ENCODE measurements at places on chromosomes 4 and X.

DNA sequence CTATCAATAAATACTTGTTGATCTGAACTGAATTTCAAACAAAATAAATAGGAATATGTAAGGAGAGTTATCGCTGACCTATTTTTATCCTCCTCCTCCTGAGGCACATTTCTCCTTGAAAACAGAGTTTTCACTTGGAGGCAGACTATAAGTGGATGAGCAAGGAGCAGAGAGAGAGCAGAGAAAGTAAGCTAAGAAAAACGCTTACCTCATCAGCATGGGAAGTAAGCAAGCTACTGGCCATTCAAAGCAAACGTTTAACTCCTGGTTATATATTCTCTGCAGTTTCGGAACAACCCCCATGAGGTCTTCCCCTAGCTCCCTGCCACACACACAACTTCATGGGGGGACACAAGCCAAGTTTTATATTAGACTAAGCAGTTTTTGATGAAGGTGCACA, 13.2 kb downstream of the ZDHHC9 start:
- no peak for DNase-seq

DNA sequence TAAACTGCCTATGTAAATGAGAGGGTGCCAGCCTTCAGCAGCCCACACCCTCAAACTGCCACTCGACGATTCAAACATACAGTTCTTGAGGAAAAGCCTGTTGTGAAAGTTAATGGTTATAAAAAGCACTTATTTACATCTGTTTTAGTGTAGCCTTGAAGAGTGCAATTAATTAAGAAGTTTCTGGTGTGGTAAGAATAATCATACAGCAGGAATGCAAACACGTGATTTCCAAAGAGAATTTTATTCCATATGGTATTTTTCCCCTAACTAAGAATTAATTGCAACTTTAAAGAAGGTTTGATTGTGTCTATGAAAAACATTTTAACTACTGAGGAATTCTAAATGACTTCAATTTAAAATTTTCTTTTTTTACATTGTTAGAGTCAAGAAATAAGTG, 176.3 kb upstream of the PITX2 start:
- DNase-seq = no peak

GRCh38 chr4:65789805-65790204, 119.5 kb upstream of the EPHA5 start:
- DNase-seq = no peak

DNA sequence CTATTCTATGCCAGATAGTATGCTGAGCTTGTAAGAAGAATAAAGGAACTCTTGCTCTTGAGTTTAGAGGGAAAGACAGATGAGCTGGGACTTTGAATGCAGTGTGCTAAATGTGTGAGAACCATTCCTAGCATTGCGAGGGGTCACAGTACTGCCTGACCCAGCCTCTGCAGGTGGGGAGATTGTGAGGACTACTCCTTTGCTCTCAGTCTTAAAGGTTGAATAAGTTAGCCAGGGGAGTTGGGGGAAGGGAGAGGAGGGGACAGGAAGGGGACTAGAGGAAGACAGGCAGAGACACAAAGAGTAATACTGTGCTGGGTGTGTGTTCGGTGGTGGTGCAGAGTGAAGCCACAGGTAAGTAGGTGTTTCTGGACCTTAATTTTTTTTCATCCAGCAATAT, 41.7 kb downstream of the DCUN1D4 start:
- DNase-seq = no peak

GRCh38 chrX:12894074-12895030, 12.1 kb upstream of the TLR8 start:
- DNase-seq = no peak

- DNase-seq = no peak
Measured at GRCh38 chr4:54238389-54238788, 9.3 kb downstream of the PDGFRA start.

- DNase-seq = no peak
Measured at GRCh38 chr4:149183638-149184037, 632.0 kb downstream of the IQCM start.
